ENCODE measurements at places on chromosomes 3 and 15.

GRCh38 chr15:55714064-55714463 is 28.9 kb downstream of the PRTG start:
- DNase-seq = no peak

DNA sequence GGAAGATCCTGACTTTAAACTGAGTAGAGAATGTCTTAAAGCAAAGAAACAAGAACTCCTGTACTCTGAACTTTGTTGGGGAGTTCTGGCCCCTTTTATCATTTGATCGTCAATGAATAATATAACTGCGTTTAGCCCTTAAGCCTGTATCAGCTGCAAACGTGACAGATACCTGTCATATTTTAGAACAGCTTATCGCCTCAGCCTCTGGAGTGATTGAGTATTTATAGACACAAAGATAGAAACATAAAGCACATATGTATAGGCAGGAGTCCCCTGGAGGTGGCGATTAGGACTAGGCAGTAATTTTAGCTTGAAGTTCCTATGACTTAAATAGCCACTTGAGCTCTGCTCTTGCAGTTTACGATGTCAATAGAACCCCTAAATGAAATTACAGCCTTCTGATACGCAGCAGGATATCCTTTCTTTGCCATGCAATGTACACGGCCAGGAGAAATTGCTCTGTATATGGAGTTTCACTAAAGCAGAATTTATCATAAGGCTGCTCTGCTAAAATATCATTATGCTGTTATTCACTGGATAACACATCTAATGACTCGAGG is 321.8 kb downstream of the TIGIT start:
- no peak for DNase-seq

- DNase-seq = no peak
These were observed 121.4 kb upstream of the PHLDB2 start for GRCh38 chr3:111737706-111738086.

GRCh38 chr3:151201051-151201730 is 1.8 kb downstream of the GPR171 start:
- peak; percentile 53 for DNase-seq

DNA sequence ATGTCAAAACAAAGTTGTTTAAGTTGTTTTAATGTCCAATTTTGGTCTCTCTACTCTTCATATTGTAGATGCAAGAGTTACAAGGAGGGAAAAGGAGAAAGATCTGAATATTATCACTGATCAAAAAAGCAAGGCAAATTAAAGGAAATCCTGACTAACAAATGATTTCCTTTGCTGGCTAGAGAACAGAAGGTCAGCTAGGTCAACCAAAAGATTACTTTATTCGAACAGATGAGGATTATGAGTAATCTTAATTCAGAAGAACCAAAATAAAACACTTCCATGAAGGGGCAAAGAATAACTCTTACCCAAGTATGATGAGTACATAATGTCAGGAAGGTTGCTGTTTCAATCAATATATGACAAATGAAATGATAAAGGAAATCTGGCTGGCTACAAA is 33.8 kb downstream of the CPNE4 start:
- DNase-seq = no peak

- DNase-seq = no peak
These were observed 608.3 kb downstream of the ROBO2 start for GRCh38 chr3:77648214-77648613.

DNA sequence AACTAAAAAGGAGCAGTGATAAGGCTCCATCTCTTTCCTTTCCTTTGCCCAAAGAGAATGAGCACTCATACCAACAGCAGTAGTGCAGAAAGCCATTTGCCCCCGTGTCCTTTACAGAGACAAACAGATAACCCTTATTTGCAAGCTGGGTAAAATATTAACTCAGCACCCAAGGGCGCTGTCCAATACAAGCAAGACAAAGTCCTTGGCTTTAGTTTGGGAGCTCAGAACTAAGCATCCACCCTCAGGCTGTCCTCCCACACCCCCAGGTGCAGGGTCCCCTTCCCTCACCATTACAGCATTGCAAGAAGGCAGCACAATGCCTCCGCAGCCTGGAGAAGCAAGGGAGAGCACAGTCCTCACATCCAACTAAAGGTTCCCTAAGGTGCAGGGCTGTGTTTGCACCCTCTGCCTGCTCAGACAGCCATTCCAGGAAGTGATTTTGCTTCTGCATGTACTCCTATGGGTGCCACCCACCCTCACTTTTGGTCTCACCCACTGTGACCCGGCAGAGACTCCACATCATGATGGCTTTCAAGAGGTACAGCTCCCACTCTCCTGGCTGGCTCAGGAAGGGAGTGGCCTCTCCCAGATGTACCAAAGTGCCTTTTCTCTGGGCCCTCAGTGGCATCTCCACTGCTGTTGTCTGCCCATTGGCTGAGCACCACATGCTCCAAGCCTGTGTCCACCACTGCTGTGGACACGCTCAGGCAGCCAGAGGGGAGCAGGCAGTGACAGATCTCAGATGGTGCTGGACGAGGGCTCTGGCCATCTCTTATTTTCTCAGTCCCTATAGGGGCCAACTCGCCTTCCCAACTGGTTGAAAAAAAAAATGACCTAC is 34.1 kb upstream of the HES1 start:
- no peak for DNase-seq

- DNase-seq = no peak
These were observed 53.9 kb downstream of the RAP2B start for GRCh38 chr3:153215966-153216365.

DNA sequence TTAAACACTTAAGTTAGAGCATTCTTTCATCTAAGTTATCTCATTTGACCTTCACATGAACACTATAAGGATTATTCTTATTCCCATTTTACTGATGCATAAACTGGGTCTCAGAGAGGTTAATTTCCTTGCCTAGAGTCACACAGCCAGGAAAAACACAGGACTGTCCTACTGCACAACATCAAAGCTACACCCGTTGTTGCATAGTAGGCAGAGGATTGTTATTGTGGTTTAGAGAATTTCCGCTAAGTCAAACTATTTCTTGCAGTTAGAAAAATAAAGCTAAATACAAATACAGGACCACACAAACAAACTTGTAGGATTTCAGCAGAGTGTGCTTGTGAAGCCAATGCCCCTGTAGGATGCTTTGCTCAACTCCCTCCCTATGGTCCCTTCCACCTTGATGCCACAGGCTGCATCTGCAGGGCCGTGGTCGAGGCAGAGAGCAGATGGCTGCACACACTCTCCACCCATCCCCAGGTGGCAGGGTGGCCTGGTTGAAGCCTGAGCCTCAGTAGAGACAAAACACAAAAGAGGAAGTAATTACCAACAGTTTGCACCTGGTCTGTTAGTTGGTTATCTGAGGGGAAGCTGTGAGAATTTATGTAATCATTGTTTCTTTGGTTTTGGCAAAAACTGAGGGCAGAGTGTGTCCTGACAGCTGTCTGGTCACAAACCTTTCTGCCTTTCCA is 41.1 kb upstream of the SKOR1 start:
- DNase-seq = peak; percentile 1

- peak; percentile 22 for DNase-seq
These were observed 413 bp downstream of the SEC22C start for GRCh38 chr3:42581400-42581708.

- no peak for DNase-seq
These were observed 72.4 kb upstream of the FOXB1 start for GRCh38 chr15:59931646-59932261.

DNA sequence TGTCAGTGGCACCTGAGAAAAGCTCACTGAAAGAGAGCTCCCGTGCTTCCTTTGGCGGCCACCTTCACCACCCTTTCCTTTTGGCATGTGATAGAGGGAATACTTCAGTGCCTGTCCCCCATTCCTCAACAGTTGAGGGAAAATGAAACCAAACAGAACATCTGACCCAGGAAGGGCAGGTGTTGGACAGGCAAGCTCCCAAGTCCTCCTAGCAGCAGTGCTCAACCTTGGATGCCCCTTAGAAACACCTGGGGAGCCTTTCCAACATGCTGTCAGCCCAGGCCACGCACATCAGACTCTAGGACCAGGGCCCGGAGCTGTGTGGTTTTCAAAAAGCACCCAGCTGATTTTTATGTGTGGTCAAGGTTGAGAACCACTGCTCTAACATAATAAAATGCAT is 22.4 kb downstream of the LDHAL6B start:
- no peak for DNase-seq

- no peak for DNase-seq
These were observed 57.9 kb downstream of the APBA2 start for GRCh38 chr15:28943611-28944230.

DNA sequence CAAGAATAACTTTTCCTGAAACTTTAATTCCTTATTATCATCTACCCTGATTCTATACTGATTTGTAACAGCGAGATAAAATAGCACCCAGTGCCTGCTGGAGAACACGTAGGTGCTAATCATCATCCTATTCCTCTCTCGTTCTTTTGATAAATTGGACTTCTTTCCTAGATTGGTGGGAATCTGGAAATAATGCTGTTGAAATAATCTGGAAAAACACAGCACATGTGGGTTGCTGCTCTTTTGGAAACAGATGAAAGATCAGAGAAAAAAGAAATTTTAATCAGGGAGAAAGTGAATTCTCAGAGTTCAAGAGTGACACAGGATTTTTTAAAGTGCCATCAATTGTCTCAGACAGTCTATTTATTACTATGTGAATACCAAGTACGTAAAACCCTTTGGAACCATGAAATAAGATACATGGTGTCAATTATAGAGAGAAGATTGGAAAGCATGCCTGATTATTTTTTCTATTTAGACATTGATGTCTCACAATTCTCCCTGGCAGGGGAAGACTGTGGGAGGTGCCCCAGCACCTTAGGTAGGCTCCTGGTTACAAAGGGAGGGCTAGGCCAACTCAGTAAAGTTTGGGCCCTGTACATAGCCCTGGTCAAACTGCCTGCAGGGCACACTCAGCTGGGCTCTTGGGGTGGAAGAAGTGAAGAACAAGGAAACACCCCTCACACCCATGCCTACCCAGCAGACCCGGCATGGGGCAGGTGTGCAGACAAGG is 60.0 kb upstream of the SNRPA1 start:
- DNase-seq = no peak

DNA sequence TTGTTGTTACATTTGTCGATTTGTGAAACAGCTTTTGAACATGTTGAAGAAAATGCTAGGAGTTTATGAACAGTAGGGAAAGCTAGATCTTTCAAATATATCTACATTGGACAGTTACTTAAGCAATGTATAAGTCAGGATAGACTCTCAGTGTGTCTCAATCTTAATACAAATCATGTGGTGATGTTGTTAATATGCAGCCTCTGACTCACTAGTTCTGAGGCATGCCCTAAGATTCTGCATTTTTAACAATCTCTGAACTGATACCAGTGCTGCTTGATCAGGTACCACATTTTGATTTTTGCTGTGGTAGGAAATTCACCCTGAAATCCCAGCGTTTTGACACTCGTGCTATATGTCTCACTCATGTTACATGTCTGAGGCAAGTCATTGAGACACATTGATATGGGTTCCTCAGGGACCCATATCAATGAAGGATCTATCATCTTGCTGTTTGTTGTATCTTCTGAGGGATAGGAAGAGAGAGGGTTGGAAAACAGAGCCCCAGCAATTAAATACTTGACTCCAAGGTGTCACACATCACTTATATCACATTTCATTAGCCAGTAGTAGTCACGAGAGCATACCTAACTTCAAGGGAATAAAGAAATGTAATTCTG is 597.9 kb downstream of the TAFA4 start:
- DNase-seq = no peak

DNA sequence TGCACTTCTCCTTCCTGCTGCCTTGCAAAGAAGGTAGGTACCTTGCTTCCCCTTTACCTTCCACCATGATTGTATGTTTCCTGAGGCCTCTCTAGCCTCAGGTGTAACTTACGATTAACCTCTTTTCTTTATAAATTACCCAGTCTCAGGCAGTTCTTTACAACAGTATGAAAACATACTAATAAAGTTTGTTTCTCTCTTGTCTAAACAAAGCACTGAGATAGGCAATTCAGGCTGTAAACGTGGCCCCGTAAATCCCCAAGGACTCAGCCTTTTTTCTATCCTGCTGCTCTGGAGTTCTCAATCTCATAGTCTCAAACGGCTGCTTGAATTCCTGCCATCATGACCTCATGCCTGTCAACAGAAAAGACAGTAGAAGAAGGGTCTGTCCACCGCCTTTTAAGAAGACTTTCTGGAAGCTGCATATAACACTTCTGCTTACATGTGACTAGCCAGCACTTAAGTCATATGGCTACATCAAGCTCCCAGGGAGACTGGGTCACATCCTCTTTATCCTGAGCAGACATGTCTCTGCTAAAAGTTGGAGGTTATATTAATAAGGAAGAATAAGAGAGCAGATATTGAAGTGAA is 257.8 kb downstream of the EBLN2 start:
- DNase-seq = no peak

DNA sequence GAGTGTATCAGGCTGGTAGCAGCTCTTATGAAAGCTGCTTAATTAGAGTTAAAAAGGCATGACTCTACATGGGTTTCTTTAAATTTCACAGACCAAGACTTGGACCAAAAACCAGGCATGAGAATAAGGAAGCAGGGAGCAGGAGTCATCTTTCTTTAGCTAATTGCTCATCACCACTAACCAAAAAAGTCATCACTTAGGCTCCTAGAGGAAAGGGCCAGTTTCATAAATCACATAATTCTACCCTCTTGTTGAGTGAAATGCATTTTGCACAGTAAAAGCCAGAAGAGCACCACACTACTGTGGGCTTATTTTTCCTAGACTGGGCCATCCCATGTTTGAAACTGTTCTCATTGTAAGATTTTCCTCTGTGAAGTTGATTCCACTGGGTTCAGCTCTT is 175.6 kb downstream of the GREM1 start:
- DNase-seq = no peak

- no peak for DNase-seq
These were observed 47.2 kb downstream of the MEIS2 start for GRCh38 chr15:37053166-37053565.

DNA sequence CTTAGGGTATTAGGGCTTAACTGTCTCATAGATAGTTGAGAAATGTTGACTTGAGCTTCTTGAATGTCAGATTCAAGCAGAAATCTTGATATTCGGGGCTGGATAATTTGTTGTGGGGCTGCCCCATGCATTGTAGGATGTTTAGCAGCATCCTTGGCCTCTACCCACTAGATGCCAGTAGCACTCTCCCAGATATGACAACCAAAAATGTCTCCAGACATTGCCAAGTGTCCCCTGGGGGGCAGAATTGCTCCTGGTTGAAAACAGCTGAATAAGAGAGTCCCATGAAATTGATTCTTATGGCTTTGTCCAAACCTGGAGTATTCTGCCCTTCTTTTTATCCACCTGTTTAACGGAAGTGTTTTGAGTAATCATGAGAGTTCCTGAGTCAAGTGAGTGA is 15.9 kb upstream of the LCMT2 start:
- DNase-seq = no peak

GRCh38 chr3:31903686-31904431 is 77.2 kb downstream of the OSBPL10 start:
- DNase-seq = no peak

Measured in CD4-positive, alpha-beta T cell treated with Interleukin-15 for 4 hours (primary cell).